ENCODE measurements at places on chromosomes 2 and 18.

- DNase-seq, result no peak
Measured at GRCh38 chr2:133842446-133842845, 274.2 kb upstream of the NCKAP5 start.

DNA sequence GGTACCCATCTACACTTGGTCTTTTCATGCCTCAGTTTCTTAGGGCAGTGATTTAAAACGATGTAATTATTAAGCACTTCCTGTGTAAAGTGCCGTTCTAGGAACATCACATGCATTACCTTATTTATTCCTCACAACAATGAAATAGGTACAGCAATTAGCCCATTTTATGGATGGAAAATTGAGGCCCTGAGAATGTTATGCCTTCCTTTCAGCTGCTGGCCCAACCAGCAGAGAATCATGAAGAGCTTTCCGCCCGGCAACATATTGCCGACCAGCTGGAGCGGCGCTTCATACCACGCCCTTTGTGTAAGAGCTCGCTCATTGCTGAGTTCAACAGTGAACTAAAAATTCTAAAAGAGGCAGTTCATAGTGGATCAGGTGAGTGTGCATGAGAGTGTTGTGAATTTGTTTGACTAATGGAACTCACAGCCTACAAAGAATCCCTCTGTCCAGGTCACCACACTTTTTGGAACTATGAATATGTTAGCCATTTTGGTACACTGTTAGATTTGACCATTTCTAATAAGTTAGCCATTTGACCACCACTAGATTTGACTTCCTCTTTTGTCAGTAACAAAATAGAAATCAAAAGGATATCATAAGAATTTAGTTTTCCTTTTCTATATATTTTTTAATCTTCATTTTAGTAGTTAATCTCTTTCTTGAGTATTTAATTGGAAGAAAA lies 25.6 kb upstream of the RPE start:
- no peak for DNase-seq

DNA sequence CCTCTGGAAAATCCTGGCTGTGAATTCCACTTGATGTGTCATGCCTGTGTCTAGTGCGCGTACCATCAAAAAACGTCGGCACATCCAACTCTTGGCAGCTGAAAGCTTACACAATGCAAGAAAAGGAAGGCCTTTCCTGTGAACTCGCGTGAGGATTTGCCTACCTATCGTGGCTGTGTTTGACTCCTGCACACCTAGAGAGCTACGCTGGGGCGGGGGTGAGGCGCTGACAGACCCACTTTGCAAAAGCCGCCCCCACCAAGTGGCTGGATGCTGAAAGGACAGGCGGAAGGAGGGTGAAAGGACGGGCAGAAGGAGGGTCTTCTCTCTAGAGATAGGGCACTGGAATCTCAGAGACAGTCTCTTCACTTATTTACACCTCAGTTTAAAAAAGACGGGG lies 270.1 kb downstream of the EIPR1 start:
- DNase-seq, result no peak

DNA sequence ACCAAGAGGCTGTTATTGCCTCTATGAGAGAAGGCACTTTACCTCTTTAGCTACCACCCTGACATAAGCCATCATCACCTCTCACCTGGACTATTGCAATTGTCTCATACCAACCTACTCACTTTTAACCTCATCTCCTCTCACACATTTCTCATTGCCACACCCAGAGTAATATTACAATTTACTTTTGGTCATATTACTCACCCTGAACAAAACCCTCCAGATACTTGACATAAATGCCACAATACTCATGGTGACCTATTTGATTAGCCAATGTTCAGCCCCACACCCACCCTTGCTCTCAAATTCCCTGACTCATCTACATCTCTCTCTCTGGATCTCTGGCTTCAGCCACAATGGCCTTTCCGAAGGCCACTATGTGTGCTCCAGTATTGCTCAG lies 90.9 kb upstream of the CDH7 start:
- no peak for DNase-seq

GRCh38 chr2:20115902-20116301 lies 64.5 kb upstream of the LAPTM4A start:
- no peak for DNase-seq

DNA sequence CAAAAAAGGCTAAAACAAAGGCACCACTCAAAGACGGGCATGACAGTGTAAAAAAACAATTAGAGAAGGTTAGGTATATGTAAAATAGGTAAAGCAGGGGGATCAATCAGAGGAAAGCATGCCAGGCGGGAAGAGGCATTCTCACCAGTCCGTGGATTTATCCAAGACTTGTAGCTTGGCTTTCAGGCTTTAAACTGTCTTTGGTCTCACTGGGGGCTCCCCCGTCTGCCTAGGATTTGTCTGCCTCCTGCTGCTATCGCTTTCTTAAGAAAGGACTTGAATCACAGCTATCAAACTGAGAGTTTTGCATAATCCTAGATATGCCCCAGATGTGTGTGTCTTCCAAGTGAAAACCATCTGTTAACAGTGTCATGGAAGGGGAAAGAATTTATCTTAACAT lies 11.1 kb upstream of the GORASP2 start:
- DNase-seq, result no peak

- no peak for DNase-seq
Measured at GRCh38 chr2:149716687-149717086, 129.1 kb upstream of the MMADHC start.

DNA sequence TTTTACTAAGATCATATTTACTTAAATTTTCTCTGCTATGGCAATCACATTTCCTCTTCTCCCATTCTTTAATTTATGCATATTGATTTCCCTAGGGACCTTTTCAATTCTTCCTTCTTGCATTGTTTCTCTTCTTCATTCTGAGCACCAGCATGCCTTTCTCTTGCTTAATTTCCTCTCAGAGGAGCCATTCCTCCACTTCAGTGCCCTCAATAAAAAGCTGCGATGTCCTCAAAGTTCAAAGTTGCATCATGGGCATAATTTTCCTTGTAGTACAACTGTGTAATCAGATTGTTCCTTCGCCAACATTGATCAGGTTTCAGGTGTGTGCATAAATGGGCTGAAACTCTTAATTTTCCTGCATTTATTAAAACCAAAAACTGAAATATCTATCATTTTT lies 21.8 kb upstream of the CD226 start:
- DNase-seq, result no peak

GRCh38 chr2:24403168-24403831 lies 43.0 kb upstream of the ITSN2 start:
- no peak for DNase-seq

DNA sequence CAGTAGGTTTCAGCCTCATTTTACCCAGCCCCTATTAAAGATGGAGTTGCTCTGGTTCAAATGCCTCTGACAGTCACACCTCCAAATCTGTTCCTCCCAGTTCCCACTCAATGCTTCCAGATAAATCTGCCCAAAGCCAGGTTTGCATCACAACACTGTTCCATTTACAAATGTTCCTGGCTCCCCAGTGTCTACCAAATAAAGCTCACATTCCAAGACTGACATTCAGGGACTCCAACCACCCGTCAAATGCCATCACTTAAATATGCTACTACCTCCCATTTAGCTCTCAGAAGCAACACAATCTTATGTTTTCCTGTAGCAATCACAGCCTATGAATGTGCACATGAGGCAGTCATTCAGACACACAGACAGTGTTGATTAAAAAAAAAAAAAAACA lies 127.3 kb downstream of the TMEM163 start:
- no peak for DNase-seq

DNA sequence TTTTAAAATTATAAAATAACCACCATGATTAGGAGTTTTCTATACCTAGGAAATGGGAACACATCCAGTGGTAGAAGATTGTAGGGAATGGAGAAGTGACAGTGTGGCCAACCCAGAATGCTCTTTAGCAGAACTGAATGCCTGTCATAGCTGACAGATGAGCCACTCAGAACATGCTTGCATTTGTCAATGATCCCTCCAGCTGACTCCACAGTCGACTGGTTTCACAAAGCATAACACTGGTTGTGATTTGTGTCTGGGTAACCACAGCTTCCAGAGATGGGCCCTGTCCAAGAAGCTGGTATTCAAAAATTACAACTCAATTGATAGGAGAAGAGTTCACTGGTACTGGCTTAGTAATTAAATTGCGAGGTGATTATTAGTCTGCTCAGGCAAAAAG lies 9.0 kb upstream of the CTIF start:
- no peak for DNase-seq

- DNase-seq, result no peak
Measured at GRCh38 chr2:176151442-176152287, at the start of gene HOXD4. TSS of gene HOXD4 (plus strand) at chr2:176151550. CDS start at chr2:176151634, 84 bp downstream.

- no peak for DNase-seq
Measured at GRCh38 chr2:202689898-202690297, 55.1 kb downstream of the FAM117B start.
